ENCODE measurements at places on chromosomes 6 and 20.

- no peak for DNase-seq
Measured at GRCh38 chr20:62596486-62596885, 45.8 kb upstream of the SLCO4A1 start.

- no peak for DNase-seq
Measured at GRCh38 chr20:54470697-54471096, 4.7 kb upstream of the DOK5 start.

- DNase-seq: no peak
Measured at GRCh38 chr6:151683381-151683780, 124.1 kb upstream of the ESR1 start.

DNA sequence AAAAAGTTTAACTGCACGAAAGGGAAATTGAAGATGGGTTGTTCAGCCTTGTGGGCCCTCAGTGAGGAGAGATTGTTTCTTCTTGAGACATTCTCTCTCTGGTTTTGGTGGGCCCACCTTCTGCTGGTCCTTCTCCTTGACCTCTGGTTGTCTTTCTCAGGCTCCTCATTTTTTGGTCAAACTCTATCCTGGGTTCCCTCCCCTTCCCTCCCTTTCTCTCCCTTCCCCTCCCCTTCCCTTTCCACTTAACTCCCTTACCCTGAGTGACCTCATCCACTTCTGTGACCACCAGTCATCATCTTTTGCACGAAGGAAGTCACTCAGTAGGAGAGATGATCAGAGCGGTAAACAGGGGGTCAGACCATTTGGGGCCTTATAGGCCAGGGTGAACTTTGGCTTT is 71.5 kb upstream of the RALY start:
- no peak for DNase-seq

DNA sequence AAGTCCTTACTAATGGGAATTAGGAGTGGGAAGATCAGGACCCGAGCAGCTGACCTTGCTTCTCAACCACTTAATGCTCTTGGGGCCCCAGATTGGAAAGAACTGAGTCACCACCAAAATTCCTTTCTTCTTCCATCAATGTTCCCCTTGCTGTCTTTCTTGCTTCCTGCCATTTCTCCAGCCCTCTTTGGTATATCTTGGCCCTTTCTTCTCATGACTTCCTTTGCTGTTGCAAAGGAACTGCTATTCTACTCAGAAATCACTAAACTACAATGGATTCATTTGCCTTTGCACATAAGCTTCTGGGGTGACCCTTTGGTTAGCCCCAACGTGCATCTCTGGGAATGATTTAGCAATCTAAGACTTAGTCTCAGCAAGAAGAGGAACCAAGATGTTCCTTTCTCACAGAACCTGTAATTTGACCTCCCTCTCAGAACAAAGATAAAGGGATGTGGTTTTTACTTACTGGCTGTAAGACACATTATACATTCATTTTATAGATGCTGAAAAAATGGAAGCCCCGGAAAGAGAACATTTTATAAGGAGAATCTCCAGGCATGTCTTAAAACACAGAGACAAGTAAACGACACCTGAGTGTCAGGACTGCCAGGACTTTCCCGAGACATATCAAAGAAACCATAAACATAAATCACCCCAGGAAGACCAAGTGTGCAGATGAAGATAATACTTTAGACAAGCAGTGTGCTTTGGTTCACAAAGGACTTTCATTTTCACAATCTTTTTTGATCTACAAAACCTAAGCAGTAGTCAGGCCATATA is 99.0 kb upstream of the TNFAIP3 start:
- no peak for DNase-seq

DNA sequence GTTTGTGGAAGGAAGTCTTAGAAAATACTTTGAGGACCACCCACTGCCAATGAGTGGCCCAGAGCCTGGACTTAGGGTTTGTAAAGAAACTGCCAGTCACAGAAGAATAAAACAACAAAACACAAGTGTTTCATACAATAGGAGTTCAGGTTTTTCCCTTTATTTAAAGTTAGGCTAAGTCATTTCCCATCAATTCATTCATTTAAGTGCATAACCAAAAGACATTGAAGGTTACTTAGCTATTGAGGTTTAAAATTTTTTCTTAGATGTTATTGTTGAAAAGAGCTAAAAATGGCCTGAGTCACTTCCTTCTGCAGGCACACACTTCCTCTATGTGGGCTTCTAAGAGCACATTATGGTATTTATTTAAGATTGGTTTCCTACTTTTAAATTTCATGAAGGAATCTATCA is 54.2 kb downstream of the ARMC2 start:
- peak; percentile 77 for DNase-seq

GRCh38 chr20:22807646-22808244 is 223.4 kb upstream of the FOXA2 start:
- no peak for DNase-seq

- no peak for DNase-seq
Measured at GRCh38 chr6:54074578-54075195, 36.6 kb upstream of the MLIP start.

DNA sequence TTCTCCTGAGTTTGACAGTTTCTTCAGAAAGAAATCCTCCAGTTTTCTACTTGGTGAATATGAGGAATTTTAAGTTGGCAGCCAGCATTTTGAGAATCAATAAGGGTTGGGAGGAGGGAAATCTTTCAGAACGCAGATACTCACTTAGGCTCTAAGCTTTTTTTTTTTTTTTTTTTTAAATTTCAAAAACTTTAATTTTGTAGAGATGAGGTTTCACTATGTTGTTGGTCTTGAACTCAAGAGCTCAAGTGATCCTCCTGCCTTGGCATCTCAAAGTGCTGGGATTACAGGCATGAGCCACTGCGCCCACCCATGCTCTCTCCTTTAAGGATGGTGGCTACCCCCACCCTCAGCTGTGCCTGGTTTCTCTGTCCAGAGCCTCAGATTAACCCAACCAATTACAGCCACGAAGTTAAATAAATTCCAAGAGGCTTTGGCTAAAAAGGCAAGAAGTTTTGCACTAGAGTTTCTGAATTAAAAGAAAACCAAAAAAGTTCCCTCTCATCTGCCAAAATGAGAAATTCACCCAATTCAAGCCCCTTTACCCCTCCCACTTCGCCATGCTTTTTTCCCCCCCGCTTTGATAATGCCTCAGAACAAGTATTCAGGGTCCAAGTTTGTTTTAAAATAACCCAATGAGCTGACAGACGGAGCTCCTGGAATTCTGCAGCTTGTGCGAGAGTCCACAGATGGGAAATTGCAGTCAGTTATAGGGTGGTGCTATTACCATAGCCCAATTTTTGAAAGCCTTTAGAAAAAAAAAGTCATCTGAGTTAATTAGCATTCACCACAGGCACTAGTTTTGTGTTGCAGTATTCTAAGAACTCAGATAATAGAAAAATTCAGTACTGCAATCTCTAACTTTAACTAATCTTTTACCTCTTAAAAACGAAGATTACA is 94.3 kb upstream of the BEND3 start:
- no peak for DNase-seq

GRCh38 chr6:48809700-48810099 is 653.4 kb downstream of the MMUT start:
- no peak for DNase-seq

DNA sequence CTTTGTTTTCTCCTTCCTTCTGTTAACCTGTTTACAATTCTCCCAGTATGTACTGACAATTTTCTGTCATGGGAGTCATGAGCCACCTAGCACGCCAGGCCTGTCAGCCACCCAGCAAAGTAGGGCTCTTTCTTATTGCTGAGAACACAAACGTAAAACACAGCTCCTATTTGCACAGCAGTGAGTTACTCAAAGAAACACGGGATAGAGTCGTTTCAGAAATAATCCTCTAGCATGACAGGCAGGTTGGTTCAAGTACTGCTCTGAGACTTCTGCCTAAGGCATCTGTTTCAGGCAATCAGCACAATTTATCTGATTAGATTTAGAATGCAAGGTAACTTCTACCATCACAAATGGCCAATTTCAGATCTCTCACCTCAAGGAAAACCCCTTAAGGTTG is 88.8 kb downstream of the CD24 start:
- no peak for DNase-seq

DNA sequence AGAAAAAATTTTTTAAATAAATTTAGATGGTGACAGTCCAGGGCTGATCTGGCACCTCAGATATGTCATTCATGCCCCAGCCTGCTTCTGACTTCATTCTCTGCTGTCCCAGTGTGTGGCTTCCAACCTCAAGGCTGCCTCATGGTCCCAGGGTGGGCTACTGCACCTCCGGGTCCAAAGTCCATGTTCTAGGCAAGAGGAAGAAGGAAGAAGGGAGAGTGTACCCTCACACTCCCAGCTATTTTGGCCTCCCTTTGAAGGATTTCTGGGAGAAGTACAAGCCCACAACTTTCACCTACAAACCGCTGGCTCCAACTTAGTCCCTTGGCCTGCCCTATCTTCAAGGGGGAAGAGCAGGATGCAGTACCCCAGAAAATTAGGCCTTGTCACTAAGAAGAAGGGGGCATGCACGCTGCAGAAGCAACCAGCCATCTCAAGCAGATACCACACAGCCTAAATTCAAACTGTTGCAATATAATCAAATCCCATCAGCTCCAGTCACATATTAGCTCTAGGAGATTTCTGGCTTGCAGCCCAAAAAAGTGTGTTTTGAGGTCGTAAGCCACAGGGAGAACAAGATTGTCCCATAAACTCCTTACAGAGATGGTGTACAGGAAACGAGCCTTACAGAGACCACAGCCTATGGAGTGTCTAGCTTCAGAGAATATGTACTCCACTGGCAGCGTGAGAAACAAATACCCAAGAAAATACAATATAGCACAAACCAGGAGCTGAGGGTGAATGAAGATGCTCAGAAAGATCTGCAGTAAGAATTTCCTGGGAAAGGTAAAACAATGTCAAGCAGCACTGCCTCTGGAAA is 906 bp upstream of the BTN3A2 start:
- DNase-seq: no peak

- DNase-seq: no peak
Measured at GRCh38 chr20:22827916-22828315, 207.2 kb upstream of the SSTR4 start.

GRCh38 chr20:17023806-17024205 is 203.0 kb upstream of the PCSK2 start:
- no peak for DNase-seq

- DNase-seq: no peak
Measured at GRCh38 chr6:16205377-16206144, 32.8 kb upstream of the GMPR start.

- DNase-seq: no peak
Measured at GRCh38 chr20:54506643-54507042, 31.2 kb downstream of the DOK5 start.

DNA sequence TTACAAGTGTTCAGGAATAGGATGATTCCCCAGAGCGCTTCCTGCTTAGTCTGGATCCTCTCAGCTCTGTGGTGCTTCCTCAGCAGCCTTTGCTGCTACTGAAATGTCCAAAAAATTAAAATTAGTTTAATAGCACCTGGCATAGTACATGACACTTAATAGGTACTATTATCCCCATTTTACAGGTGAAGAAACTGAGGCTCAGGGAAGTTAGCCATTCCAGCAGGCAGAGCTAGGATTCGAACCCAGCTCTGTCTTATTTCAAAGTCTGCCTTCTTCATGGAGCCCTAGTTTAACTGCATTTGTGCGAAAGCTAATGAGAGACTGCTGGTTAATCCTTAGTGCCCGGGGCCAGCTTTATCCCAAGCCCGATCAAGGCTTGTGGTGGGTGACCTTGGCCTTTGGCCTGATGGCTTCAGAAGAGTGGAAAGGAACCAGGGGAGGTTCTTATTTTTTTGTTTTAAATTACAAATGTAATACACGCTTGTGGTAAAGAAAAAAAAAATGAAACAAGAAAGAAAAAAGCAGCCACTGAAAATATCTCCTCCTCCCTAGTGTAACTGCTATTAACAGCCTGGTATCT is 30.1 kb downstream of the TOX2 start:
- DNase-seq: no peak

- no peak for DNase-seq
Measured at GRCh38 chr6:106731843-106732160, 102.4 kb downstream of the QRSL1 start.

GRCh38 chr20:47411161-47411560 is 54.7 kb upstream of the ZMYND8 start:
- no peak for DNase-seq

DNA sequence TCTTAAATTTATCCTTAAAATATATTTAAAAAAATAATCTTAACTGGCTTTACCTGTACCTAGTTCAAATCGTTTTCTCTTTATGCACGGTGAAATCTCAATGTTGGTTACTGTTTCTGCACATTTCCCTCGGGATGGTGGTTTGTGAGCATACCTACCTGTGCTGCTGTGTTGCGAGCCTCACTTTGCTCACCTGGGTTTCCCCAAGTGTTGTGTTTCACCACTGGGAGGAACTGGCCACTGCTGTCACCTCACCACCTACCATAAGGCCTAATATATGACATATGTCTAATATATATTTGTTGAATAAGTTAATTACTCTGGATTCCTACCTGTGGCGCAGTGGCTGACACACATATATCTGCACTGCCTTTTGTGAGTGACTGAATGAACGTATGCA is 493.5 kb upstream of the FLRT3 start:
- DNase-seq: no peak

DNA sequence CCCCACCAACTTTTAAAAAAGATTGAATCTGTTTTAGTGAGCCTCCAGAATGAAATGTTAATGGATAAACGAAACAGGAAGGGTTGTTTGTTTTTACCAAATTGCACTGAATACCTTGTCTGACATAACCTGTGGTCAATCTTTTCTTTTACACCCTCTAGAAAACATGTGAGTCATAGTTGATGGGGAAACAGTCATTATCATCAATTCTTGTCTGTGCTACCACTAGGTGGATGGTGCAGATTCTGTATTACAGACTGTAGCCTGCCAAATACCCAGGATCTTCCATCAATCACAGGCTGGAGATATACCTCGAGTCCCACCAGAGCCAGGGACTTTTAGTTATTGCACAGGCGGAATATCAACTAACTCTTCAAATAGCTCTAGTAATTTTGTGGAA is 29.5 kb upstream of the PKIB start:
- no peak for DNase-seq

- no peak for DNase-seq
Measured at GRCh38 chr6:10505529-10505928, 15.6 kb upstream of the GCNT2 start.

DNA sequence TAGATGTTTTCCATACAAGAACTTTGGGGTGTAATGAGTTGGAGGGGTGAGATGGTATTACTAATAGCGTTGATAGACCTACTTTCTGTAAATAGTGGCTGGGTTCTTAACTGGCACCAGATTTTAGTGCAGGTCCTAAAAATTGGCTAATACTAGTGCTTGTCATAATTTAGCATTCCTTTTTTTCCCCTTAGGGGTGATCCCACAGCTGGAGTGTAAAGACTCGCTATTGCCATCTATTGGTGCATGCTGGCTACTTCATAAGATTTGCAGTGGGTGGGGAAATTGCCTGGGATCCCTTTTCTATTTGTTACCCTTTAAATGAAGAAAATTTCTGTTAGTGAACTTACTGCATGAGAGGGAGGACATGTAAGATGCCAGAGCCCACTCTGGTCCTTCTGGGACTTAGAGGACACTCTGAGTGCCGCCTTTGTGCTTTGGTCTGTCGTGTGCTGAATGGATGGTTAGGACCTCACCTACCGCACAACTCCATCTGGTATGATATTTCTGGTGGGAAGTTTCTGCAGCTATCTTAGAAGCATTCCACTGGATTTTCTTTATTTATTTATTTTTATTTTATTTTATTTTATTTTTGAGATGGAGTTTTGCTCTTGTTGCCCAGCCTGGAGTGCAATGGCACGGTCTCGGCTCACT is 195.5 kb downstream of the JARID2 start:
- DNase-seq: no peak

All from glomerular endothelial cell (primary cell).